NCI-H226 (cell line): ENCODE measurements at places on chromosomes 4 and X.

- DNase-seq, result no peak
Observed at GRCh38 chrX:103616676-103617186, 9.0 kb downstream of the TCEAL3 start.

GRCh38 chrX:113514906-113515305 lies 674.3 kb upstream of the AMOT start:
- DNase-seq, result no peak

DNA sequence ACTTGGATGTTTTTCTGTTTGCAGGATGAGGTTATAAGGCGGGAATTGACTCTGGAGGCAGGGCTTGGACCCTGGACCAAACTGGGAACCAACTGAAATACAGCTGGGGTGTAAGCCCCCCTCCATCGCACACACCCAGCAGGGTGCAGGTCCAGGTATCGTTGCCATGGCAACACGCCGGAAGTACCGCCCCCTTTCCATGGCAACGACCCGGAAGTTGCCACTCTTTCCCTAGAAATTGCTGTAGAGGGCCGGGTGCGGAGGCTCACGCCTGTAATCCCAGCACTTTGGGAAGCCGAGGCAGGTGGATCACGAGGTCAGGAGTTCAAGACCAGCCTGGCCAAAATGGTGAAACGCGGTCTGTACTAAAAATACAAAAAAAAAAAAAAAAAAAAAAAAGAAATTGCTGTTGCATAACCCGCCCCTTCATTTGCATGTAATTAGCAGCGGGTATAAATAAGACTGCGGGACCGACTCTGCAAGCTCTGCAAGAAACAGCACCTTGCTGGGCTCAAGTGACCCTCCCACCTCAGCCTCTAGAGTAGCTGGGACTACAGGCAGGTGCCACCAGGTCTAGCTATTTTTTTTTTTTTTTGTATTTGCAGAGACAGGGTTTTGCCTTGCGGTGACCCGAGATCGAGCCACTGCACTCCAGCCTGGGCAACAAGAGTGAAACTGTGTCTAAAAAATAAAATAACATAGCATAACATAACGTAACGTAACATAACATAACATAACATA lies 139.6 kb downstream of the CRLF2 start:
- DNase-seq, result no peak

DNA sequence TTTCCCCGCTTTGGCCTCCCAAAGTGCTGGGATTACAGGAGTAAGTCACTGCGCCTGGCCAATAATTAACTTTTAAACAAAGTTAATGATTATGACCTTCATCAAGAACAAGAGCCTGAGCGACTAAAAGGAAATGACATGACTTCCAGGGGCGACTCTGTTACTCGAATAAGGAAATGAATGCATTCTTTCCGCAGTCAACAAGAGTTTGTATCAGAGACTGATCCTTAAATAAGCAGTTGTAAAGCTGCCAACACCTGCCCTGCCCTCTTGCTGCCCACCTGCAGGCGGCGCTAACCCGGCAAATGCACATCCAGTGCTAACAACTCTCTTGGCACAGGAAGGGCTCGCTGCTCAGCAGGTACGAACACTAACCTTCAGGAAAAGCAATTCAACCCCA lies 27.3 kb downstream of the WDR1 start:
- no peak for DNase-seq

DNA sequence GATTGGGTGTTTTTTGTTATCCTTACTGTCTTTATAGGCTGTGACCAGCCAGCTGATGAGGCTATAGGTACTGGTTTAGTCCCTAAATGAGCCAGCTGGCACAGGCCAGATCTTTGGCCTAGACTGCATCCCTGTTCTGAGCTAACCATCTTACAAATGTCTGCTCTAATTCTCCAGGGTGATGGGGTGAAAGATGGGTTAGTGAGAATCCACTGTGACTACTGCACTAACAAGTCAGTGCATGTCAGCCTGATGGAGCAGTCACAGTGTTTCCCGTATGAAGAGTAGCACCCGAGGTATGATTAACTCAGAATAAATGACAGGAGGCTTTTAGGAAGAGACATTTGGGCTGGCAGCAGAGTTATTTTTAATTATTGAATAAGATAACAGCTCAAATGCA lies 181.0 kb downstream of the DCTD start:
- DNase-seq, result no peak

DNA sequence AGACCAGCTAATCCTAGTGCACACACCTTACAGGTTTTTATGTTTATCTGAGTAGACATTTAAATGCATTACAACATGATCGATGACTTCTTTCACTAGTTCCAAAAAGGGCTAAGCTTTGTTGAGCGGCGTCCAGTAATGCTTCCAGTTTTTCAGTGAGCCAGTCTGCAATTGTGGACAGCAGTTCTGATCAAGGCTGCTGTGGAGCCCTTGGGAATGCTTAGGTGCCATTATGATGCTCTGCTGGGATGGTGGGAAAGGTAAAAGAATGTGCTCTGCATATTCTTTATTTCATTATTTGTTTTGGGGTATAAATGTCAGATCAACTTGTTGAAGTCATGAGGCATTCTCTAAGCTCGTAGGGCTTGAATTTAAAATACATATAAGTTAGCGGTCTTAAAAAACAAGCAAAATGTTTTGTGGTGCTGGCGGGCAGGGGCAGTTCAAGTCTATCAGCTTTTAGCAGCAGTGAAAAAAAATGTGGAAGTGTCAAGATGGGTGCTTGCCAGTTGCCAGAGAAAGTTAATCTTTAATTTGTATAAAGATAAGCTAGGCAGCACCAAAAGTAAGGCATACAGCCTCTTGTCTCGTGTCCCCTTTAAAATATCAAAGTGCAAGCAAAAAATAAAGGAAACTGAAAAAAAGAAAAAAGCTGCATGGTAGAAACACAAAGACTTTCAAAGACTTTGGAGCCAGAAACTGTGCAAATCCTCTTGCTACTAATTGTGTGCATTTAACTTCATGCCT lies 5.8 kb downstream of the MID1IP1 start:
- no peak for DNase-seq

DNA sequence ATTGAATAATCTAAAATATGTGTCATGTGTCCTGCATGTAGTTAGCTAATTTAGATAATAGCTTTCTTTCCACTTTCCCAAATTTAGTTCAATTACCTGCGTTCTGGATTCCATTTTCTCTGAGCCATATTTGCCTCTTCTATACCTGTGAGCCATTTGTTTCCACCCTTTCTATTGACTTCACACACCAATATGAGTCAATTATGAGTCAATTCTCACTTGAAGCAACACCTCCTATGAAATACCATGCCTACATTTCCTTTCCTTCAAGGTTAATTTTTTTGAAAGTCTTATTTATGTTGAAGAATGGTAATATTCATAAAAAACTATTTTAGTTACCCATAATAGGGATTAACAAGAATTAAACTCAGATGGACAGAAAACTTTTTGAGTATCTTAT lies 25.8 kb downstream of the NPY2R start:
- DNase-seq, result no peak

GRCh38 chrX:44012484-44013096 lies 39.4 kb upstream of the NDP start:
- DNase-seq, result peak; percentile 82

GRCh38 chr4:1487761-1488160 lies 81.5 kb upstream of the NKX1-1 start:
- no peak for DNase-seq

- DNase-seq, result no peak
Observed at GRCh38 chr4:85780664-85781063, 305.7 kb downstream of the ARHGAP24 start.

DNA sequence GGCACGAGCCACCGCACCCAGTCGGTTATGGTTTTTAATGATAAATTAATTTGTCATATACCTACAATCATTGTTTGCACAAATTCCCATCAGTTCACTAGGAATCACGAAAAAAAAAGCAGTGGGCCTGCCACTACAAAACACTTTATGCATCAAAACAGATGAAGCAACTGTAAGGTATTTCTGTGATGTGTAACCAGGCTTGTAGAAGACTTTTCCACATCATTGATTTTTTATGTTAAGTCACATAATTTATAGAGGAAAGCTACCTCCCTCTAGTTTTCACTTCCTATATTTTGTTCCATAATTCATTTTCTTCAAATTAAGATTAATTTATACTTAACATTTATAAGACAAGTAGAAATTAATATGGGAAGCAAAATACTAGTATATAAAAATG lies 6.7 kb upstream of the FAM200B start:
- no peak for DNase-seq

- no peak for DNase-seq
Observed at GRCh38 chrX:55451626-55451989, 319 bp upstream of the MAGEH1 start.

DNA sequence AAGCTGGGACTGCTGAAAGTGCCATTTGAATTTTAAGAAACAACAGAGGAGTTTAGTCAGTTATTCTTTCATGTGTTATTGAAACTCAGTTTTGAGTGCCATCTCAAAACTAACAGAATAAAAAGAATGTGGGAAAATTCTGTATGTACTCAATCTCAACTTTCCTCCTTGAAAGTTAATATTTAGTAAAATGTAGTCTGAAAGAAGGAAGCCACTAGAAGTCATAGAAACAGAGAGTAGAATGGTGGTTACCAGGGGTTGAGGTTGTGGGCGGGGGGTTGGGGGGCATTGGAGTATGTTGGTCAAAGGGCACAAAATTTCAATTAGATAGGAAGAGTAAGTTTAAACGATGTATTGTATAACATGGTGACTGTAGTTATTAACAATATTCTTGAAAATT lies 628.3 kb upstream of the MAGEB2 start:
- DNase-seq, result no peak

DNA sequence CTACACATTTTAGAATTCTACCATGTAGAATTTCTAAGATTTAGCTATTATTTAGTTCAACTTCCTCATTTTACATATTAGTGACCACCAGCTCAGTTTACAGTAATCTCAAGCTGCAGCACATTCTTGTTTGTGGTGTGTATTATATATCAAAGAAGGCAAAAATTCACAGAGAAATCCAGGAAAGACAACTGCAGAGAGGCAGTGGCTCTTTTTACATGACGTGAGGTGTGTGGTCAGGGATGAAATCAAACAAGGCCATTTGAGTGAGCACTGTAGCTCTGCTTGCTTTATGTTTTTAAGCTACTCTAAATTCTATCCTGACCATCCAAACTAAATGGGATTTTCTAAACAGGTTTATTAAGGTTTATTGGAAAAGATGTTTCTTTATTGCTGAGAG lies 71.1 kb downstream of the COL25A1 start:
- no peak for DNase-seq

- no peak for DNase-seq
Observed at GRCh38 chr4:6752486-6752829, 30.1 kb upstream of the KIAA0232 start.

GRCh38 chr4:38752941-38753806 lies 29.6 kb downstream of the TLR10 start:
- DNase-seq, result peak; percentile 97

GRCh38 chrX:130857207-130857606 lies 45.8 kb downstream of the ENOX2 start:
- no peak for DNase-seq

GRCh38 chrX:153492543-153492942 lies 2.2 kb upstream of the BGN start:
- no peak for DNase-seq

DNA sequence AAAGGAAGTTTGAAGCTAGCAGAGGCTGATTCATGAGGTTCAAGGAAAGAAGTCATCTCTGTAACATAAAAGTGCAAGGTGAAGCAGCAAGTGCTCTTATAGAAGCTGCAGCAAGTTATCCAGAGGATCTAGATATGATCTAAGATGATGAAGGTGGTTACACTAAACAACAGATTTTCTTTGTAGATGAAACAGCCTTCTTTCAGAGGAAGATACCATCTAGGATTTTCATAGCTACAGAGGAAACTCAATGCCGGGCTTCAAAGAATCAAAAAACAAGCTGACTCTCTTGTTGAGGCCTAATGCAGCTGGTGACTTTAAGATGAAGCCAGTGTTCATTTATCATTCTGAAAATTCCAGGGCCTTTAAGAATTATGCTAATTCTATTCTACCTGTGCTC lies 28.8 kb downstream of the NR0B1 start:
- DNase-seq, result no peak

- DNase-seq, result no peak
Observed at GRCh38 chr4:113169368-113169767, 119.9 kb downstream of the ANK2 start.

GRCh38 chrX:120308959-120309872 lies 2.0 kb downstream of the TMEM255A start:
- DNase-seq, result peak; percentile 74

DNA sequence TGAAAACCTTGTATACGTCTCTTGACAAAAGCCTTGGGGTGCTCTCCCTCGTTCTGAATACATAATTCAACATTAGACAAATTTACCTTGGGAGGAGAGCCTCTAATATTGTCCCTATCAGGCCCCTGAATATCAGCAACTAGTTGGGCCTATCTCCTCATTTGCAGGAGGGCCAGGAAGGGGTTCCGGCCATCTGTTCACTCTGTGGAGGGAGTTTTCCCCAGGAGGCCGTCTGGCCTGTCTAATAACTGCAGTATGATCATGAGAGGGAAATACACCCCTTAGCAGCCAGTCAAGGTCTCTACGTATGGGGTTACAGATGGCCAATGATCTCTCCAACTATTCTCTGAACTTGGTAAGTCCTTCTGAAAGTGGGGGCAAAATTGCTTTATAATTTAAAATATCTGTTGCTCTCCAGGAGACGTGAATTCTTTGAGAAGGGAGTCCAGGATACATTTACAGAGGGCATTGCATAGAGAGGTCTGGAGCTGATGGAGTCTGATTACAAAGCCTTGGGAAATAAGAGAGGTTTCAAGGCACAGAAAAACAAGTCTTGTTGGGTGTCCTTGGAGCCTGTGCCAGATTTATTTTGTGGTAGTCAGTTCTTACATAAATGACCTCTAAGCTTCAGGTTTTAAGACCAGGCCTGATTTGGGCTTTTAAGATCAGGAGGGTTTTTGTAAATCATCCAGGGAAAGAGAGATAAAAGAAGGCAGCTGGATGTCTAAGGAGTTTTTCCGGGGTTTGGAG lies 48.2 kb upstream of the UXT start:
- DNase-seq, result no peak

GRCh38 chrX:156004256-156004655 lies 6.8 kb downstream of the IL9R start:
- peak; percentile 51 for DNase-seq

- no peak for DNase-seq
Observed at GRCh38 chr4:1962980-1963379, 45.8 kb downstream of the NELFA start.

DNA sequence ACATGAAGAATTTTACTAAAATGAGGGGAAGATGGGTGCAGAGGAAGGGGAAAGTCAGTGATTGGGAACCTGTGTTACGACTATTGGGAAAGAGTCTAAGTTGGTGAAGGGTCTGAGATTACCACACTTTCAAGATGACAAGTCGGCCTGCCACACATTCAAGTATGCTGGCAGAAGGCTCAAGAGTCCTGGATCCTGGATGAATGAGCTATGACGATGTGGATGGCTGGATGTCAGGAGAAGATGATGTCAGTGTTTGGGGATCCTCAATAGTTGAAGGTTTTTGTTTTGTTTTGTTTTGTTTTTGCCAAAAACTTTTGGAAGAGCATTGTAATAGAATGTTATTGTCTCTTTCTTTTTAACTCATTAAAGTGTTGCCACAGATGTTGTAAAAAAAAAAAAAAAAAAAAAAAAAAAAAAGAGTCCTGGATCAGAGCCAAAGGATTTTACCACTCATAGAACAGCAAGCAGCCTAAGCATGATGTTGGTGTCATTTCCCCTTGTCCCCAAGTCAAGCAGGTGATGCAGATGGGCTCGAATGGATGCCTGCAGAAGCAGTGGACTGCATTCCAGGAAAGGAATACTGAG lies 120.6 kb downstream of the REELD1 start:
- no peak for DNase-seq

GRCh38 chrX:126395909-126396308 lies 156.7 kb downstream of the DCAF12L1 start:
- DNase-seq, result no peak

GRCh38 chr4:99649778-99650177 lies 7.8 kb downstream of the C4orf54 start:
- no peak for DNase-seq

- DNase-seq, result peak; percentile 44
Observed at GRCh38 chr4:71130827-71131603, 137.6 kb downstream of the DCK start.
